ENCODE measurements at places on chromosomes 11 and 22.
A peak's percentile ranks its signal among the peaks of the same experiment; 100 is the strongest.

- no peak for DNase-seq
Observed at GRCh38 chr11:16242806-16243205, 113.5 kb downstream of the SOX6 start.

- DNase-seq: no peak
Observed at GRCh38 chr11:76671237-76671592, 668 bp upstream of the LRRC32 start.

- DNase-seq: no peak
Observed at GRCh38 chr11:105054723-105055493, 9.8 kb upstream of the CARD16 start.

- no peak for DNase-seq
Observed at GRCh38 chr11:111510311-111510710, 1.9 kb downstream of the BTG4 start.

GRCh38 chr11:9701799-9702198 is 37.9 kb downstream of the SWAP70 start:
- no peak for DNase-seq

DNA sequence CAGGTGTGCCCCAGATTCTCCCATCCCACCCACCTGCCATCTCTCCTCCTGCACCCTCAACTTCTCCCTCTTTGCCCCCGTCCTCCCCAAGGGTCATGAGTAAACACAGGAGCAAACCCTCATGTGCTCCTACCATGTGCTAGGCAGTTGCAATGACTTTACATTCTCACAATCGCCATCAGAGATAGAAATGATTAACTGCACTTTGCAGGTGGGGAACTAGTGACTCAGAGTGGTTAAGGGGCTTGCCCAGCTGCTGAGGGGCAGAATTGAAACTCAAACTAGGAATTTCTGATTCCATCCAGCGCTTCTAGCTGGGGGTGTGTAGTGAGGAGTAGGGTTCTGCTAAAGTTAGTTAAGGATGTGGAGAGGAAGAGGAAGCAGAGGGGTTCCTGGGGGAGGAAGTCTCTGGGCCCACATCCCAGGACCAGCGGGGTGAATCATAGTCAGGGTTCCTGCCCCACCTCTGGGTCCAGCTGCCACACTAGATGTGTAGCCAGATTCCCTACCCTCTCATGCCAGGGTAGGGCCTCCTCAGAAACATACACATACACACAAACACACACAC is 16.0 kb upstream of the PRG2 start:
- DNase-seq: no peak

GRCh38 chr11:33691066-33691864 is 9.4 kb downstream of the C11orf91 start:
- no peak for DNase-seq

GRCh38 chr11:47376107-47376524 is 2.2 kb downstream of the SPI1 start:
- no peak for DNase-seq

DNA sequence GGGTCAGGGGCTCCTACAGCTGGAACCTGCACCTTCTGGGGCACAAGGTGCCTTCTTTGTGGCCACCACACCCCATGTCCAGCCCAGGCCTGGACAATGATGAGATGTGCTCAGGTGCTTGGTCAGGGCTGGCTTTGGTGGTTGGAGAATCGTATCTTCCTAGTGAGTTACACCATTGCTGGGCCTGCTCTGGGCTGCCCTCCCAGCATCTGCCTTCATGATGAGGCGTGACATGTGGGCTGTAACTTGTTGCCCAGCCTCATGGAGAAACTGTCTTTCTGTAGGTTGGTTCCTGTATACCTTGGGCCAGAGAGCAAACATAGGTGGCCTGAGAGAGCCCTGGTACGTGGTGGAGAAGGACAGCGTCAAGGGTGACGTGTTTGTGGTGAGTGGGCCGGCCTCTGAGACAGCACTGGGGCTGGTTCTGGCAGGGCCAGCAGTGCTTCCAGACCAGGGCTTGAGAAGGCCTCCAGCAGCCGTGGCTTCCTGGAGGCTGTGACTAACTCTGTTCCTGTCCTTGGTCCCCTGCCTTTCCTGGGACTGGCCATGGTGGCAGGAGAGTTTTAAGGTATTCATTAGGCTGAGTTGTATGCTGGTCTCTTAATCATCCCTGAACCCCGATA is 18.1 kb downstream of the TRMU start:
- no peak for DNase-seq

DNA sequence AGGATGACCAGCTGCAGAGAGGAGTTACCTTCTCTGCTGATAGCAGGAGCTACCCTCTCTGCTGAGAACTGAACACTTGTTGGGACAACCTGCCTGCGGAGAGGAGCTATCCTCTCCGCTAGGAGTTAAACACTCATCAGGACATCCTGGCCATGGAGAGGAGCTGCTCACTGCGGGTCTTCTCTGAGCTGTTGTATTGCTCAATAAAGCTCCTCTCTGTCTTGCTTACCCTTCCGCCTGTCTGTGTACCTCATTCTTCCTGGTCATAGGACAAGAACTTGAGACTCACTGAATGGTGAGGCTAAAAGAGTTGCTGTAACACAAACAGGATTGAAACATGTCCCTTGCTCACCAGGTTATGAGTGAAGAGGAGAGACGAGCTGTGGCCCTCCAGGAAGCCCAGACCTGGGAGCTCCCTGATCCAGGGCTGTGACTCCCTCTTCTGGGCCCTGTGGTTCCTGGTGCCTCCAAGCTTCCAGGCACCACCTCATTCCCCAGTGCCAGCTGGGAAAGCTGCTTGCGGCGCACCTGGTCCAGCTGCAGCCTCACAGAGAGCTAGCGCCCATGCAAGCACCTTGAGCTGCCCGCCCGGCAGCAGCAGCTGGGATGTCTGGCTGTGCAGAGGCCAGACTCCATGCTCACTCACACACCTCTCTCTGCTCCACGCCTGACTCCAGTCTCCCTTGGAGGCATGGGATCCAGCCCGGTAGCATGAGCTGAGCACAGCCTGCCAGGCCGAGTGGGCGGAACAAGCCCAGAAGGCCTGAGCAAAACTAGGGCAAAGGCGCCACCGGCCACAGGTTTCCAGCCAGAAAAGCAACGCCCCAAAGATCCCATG is 50.5 kb downstream of the RAB30 start:
- no peak for DNase-seq

GRCh38 chr11:14455648-14456430 is 43.8 kb downstream of the COPB1 start:
- no peak for DNase-seq

GRCh38 chr11:13215149-13215548 is 62.4 kb upstream of the BMAL1 start:
- no peak for DNase-seq

DNA sequence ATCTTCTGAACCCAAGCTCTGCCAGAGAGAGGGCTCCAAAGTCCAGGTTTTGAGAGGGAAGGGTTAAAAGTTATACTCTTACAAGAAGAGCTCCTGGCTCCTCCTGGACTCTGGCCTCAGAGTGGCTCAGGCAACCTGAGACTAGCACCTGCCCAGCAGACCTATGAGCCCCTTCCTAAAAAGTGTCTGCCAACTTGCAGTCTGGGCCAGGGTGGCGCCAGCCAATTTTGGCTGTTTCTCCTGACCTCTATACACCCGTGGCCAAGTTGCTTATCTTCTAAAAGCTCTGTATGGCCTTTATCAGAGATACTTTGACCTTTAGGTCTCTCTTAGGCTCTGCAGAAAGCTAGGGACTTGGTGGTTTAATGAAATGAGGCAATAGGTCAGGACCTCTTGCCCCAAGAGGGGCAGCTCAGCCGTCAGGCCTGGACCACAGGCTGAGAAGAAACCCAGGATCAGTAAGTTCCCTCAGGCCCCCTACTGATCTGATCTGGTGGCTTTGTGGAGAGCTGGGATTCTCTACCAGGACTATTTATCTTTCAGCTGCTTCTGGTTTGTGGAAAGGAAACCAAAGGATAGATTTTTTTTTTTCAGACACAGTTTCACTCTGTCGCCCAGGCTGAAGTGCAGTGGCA is 10.3 kb upstream of the UCP3 start:
- no peak for DNase-seq

DNA sequence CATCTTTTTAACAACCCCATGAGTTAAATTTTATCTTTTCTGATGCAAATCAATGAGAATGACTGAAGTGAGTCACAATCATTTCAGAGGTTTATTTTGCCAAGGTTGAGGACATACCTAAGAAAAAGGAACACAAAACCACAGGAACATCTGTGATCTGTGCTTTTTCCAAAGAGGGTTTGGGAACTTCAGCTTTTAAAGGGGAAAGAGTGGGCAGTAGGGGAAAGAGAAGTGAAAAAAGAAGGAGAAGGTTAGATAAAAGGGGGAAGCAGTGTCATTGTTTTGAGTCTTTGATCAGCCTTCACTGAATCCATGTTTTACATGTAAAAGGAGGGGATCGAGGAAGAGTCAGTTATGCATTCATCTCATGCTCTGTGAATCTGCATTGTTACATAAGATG is 45.3 kb upstream of the SPON1 start:
- DNase-seq: no peak

- DNase-seq: no peak
Observed at GRCh38 chr11:124583781-124584180, 14.0 kb downstream of the OR8A1 start.

DNA sequence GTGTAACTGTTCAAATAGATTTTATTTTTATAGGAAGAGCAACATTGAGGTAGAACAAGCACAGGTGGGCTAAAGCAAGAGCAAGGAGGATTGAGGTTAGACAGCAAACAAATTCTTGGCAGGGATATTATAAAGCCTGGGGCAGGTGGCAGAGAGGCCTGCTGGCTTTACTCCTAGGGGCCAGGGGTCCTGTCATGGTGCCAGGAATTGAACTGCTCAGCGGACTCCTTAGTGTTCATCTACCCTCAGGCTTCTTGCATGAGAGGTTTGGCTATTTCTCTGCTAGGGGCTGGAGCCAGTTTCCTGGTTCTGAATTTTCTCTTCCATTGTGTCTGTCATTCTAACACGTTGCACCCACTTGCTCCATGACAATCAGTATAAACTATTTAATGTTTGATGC is 217.2 kb upstream of the NCAM1 start:
- DNase-seq: no peak

GRCh38 chr11:130571519-130571918 is 123.1 kb downstream of the ADAMTS15 start:
- no peak for DNase-seq

- DNase-seq: no peak
Observed at GRCh38 chr11:47123094-47123493, 53.6 kb downstream of the ARFGAP2 start.

DNA sequence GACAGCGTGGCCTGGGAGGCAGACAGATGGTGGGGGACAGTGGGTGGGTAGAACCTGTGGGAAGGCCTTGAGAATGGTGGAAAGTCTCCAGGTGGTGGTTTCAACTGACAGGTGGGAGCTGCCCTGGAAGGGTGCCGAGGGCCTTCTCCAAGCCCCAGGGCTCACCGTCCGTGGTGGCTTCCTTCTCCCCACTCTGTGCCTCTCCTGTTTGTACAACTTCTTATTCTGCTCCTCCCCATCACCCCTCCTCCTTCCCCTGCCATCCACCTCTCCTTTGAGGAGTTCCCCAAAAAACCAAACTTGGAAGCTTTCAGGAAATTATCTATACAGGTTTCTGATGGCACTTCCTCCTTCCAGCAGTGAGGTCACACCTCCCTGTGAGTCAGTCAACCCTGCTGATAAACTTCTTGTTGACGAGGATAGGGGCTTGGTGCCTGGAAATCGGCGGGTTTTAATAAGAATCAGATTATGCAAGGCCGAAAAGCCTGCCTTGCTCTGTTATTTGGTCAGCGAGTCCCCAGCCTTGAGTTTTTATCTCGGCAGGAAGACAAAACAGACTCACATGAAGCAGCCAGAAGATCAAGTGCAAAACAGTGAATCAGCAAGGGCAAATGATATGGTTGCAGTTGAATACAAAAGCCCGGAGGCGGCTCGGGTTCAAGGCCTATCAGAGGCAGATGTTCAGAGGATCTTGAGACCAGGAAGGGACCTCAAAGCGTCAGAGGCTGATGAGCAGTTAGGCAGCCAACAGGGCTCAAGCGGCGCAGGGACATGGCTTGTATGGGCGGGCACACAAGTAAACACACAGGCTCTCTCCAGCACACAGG is 9.5 kb upstream of the ST3GAL4 start:
- DNase-seq: no peak

GRCh38 chr22:38505541-38506117 is 482 bp downstream of the DDX17 start:
- DNase-seq: peak; percentile 85

GRCh38 chr11:17463546-17464174 is 13.0 kb downstream of the ABCC8 start:
- DNase-seq: no peak

DNA sequence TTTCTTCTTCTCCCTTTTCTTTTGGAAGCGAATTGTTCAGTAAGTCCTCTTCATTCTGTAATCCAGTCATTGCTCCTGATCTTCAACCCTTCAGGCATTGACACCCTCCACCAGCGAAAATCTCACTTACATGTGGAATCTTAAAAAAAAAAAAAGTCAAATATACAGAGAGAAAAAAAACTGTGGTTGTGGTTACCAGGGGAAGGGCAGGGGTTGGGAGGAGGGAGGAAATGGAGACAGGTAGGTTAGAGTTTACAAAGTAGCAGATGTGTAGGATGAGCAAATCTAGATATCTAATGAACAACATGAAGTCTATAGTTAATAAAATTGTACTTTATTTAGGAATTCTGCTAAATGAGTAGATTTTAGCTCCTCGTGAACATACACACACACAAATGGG is 17.7 kb upstream of the TMEM123 start:
- no peak for DNase-seq

DNA sequence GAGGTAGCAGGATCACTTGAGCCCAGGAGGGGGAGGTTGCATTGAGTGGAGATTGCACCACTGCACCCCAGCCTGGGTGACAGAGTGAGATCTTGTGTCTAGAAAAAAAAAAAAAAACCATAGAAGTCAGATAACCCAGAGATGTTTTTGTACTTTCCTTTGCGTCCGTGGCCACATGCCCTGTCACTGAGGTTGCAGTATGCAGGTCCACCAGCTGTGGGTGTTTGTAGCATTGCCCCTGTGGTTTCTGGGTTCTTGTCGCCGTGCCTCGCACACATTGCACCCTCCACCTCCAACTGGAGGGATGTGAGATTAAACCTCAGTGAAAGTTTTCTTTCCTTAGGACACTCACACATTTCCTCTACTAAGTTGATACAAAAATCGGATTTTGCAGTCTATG is 70.3 kb downstream of the TNRC6B start:
- no peak for DNase-seq

- no peak for DNase-seq
Observed at GRCh38 chr22:20241579-20242392, 26.3 kb downstream of the RTN4R start.

GRCh38 chr22:36546092-36546804 is 17.3 kb upstream of the EIF3D start:
- peak; percentile 38 for DNase-seq

GRCh38 chr11:78080818-78081495 is 1.3 kb upstream of the NDUFC2 start:
- DNase-seq: no peak

DNA sequence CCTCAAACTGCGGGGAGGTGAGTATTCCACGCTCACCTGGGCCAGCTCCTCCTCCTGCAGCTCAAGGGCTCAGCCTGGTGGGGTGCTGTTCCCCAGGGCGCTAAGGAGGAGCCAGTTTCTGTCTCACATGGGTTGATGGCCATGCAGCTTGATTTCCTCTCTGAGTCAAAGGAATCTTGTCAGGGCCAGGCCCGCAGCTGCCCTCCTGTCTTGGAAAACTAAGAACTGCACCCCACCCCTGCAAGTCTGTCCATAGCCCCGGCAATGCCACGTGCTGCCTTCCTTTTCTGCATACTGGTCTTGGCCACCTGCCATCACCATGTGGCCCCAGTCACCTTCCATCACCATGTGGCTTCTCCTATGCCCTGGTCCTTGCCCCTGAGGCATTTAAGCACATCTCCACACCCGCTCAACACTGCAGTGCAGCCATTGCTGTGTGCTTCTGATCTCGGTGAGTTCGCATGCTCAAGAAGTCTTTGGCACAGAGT is 35.2 kb upstream of the CLDN5 start:
- no peak for DNase-seq

Data from putamen (tissue), 1 donor.